ENCODE measurements at places on chromosomes 3 and 15. TPM values are rescaled to one million over a fixed set of nuclear protein-coding genes. Genes with fewer than 3 reads are reported as not detected.

Gene TBL1XR1
- total RNA-seq, result 138 TPM

Gene SAXO2
- 30.2 TPM for total RNA-seq

Gene TCTA
- total RNA-seq, result 49.3 TPM

DNA sequence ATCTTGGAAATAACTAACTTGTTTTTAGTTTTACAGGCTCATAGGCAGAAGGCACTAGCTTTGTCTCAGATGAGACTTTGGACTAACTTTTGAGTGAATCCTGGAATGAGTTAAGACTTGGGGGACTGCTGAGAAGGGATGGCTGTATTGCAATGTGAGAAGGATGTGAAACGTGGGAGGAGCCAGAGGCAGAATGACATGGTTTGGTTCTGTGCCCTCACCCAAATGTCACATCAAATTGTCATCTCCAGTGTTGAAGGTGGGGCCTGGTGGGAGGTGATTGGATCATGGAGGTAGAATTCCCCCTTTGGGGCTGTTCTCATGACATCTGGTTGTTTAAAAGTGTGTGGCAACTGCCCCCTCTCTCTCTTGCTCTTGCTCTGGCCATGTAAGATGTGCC, 28.8 kb upstream of the CCDC50 start:
- peak overlapping the region; percentile 20 for H3K4me3 ChIP-seq
- no peaks in the 10 kb centered on the region for H3K36me3 ChIP-seq
- DNase-seq, result peak; percentile 41
- H3K27ac ChIP-seq, result peak overlapping the region; percentile 82

DNA sequence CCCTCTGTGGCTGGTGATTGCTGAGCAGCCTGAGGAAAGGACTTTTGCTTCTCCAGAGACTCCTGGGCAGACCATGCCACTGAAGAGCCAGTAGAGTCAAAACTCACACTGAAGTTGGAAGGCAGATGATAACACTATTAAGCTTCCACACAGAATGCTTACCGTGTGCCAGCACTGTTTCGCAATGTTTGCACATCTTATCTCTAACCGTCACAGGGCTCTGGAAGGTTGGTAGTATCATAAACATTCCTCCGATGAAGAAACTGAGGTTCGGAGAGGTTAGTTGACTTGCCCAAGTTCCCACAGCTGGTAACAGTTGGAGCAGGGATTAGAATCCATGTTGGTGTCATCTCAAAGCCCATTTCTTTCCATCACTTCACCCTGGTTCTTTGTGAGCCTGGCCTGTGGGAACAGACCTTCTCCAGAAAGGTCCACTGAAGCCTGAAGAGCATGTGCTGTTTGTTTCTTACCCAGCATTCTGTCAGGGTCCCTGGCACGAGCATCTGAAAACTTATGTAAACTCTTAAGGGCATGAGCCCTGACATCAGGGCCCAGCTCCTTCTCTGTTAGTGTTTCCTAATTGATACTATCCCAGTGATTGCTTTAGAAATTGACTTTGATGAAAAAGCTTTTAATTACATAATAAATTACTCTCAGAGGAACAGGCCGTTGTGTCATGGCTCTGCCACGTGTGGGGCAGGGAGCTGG, 77.0 kb upstream of the PRR23C start:
- no peaks in the 10 kb centered on the region for H3K4me1 ChIP-seq
- H3K27ac ChIP-seq, result no peak overlapping the region
- no peak overlapping the region for H3K4me3 ChIP-seq
- no peaks in the 10 kb centered on the region for H3K27me3 ChIP-seq
- no peak for DNase-seq

- H3K36me3 ChIP-seq, result peaks cover 2% of the 10 kb centered on the region
- peak overlapping the region; percentile 83 for H3K27ac ChIP-seq
- no peaks in the 10 kb centered on the region for H3K27me3 ChIP-seq
- peaks cover 57% of the 10 kb centered on the region for H3K4me1 ChIP-seq
Observed at GRCh38 chr15:31326875-31327668, 437 bp downstream of the KLF13 start.

DNA sequence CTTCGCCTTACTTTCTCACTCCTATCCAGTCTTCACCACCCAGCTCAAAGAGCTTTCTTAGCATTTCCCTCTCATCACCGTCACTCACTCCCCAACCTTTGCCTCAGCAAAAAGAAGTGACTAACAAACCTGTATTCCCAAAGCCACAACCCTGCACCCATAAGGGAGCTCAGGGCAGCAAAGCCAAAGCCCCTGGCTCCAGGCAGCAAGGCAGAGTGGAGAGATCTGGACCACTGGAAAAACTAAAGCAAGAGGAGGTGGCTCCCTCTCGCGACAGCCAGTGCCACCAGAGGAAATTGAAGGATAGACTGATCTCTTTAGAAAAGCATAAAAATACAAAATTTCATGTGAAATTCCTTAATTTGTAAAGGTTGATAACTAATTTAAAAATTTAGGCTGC, 25.1 kb upstream of the CDCP1 start:
- DNase-seq, result no peak
- H3K4me3 ChIP-seq, result no peak overlapping the region
- H3K36me3 ChIP-seq, result no peaks in the 10 kb centered on the region

DNA sequence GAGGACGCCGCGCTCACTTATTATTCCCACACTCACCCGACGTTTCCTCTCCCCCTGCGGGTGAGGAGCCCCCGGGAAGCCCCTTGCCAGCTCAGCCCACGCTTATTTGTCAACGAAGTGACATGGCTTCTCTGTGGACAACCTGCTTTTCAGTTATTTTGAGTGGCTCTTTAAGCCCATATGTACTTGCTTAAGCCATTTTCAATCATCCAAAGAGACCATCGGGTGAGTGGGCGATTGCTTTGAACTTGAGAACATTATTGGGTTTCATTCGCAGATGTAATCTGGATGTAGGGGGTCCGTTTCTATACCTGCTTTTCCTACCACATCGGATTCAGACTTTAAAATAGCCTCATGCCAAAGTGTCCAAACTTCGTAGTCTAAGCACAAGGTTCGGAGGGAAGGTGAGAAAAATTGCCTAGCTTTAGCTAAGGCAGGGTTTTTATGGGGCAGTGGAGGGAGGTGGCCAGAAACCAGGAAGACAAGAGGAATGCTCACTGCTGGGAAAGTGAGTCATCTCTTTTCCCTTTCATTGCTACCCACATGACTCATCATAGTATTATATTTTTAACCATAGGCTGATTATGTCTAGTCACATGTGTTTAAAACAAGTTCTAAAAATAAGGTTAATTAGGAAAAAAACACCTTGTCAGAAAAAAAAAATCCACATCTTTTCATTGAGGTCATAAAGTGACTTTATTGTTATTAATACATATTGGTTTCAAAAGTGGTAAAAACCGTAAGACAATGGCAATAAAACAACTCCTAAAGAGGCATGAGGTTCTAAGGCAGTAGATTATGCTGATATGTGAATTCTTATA, 773.1 kb upstream of the NR2F2 start:
- no peaks in the 10 kb centered on the region for H3K36me3 ChIP-seq
- no peak for DNase-seq
- H3K27ac ChIP-seq, result no peak overlapping the region
- H3K4me1 ChIP-seq, result no peaks in the 10 kb centered on the region

DNA sequence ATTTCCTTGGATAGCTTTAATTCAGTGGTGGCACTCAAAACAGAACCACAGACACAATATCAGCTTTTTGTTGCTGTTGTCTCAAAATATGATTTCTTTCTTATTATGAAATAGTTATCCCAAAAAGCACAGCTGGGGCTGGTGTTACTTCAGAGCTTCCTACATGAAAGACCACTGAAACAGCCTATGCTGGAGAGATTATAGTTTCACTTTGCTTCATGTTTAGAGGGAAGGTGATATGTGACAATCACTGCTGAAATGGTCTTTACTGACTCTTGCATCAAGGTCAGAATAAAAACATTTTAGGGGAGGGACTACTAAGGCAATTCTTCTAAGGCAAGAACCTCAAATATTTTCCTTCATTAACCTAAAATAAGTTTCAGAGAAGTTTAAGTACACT, 190.7 kb downstream of the TNIK start:
- no peak overlapping the region for H3K4me3 ChIP-seq
- H3K27me3 ChIP-seq, result no peaks in the 10 kb centered on the region
- no peak overlapping the region for H3K27ac ChIP-seq
- no peak for DNase-seq
- H3K4me1 ChIP-seq, result no peaks in the 10 kb centered on the region
